Vagina (tissue), 2 donors: ENCODE measurements at places on chromosomes 3 and 15.
A peak's percentile ranks its signal among the peaks of the same experiment; 100 is the strongest.

- no peak for DNase-seq
These were observed 7.3 kb downstream of the ALPK3 start for GRCh38 chr15:84824260-84825007.

- DNase-seq = no peak
These were observed 91.7 kb downstream of the CEMIP start for GRCh38 chr15:80870893-80871292.

- no peak for DNase-seq
These were observed 1.8 kb downstream of the HES1 start for GRCh38 chr3:194137506-194138474.

- DNase-seq = peak; percentile 94
These were observed 81.5 kb upstream of the RASGRF1 start for GRCh38 chr15:79172032-79172481.

- no peak for DNase-seq
These were observed 200.9 kb upstream of the EIF1B start for GRCh38 chr3:40108643-40109042.

DNA sequence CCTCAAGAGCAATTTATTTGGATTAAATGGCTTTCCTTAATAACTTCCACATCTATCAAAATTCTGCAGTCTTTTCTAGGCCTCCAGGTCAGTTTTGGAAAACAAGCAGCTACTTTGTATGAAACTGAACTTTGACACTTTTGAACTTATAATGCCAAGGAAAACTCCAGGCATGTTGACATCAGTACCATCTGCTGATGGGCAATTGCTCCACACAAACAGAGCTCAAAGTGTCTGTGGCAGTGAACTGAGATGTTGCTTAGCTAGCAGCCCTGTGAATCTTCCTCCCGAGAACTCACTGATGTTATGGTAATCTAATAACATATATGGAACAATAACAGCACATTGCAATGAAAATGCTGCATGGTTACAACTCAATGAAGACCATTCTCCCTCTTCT lies 250.2 kb downstream of the THRB start:
- DNase-seq = no peak

DNA sequence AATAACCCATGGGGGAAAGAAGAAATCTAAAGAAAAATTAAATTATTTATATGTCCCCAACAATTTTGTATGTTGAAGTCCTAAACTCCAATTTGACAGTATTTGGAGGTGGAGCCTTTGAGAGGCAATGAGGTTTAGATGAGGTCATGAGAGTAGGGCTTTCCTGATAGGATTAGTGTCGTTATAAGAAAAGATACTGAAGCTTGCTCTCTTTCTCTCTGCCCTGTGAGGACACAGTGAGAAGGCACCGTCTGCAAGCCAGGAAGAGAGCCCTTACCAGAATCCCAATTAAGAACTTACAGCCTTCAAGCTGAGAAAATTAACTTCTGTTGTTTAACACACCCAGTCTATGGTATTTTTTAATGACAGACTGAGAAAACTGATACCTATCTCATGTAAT lies 16.1 kb upstream of the OR5AC2 start:
- no peak for DNase-seq

DNA sequence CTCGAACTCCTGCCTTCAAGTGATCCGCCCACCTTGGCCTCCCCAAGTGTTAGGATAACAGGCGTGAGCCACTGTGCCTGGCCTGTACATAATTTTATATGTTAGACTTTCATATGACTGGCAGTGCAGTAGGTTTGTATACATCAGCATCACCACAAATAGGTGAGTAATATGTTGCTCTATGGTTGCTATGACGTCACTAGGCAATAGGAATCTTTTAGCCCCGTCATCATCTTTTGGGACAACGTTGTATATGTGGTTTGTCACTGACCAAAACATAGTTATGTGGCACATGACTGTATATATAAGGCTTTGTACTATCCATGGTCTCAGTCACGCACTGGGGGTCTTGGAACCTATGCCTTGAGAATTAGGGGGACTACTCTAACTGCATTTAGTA lies 17.0 kb upstream of the DNAJC19 start:
- DNase-seq = no peak

- no peak for DNase-seq
These were observed 31.4 kb upstream of the MGLL start for GRCh38 chr3:127853681-127854080.

GRCh38 chr15:62850791-62851291 lies 191.7 kb upstream of the TPM1 start:
- no peak for DNase-seq

GRCh38 chr3:159813822-159814531 lies 174.7 kb upstream of the IL12A start:
- DNase-seq = no peak

- DNase-seq = no peak
These were observed 198.8 kb upstream of the TGFBR2 start for GRCh38 chr3:30407651-30408050.

DNA sequence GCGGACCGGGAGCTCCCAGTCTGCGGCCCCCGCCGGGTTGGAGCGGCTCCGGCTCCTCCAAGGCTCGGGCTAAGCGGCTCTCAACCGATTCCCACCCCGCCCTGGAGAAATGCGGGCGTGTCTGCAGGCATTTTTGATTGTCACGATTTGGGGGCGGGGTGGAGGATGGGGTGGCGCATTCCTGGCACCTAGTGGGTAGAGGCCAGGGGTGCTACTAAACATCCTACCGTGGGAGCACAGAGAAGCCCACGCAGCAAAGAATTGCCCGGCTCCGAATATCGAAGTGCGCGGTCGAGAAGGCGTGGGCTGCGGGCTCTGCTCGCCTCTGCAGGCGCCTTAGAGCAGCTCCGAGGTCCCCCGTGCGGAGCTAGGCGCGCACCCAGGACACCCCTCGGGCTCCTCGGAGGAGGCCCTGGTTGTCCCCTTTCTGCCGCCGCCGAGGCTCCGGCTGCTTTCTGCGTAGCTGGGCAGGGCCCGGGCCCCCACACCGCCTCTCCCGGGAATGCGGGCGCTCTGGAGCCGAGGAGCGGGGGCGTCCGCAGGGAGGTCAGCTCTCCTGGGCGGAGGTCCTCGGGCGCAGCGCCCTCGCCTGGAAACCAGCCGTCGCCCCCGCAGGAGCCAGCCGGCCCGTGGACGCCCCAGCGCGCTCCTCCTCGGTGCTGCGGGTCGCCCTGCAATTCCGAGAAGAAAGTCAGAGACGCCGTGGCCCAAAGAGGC lies 16.5 kb upstream of the LAMP3 start:
- DNase-seq = no peak

DNA sequence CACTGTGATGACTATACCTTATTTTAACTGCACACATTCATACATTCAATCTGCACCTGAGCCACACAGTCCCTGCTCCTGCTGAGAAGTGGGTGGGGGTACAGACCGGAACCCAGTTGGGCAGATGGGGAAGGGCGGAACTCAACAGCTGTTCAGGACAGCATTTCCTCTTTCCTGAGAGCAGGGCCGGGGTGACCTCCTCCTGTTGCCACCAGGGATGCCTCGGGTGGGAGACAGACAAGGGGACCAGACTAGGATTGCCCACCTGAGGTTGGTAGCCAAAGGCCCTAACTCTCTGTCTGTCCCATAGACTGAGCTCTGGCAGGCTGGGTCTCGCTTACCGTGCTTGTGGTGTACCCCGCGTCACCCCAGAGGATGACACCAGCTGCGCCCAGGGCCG lies 3.9 kb downstream of the HYAL2 start:
- no peak for DNase-seq

- DNase-seq = no peak
These were observed 143.5 kb downstream of the GAP43 start for GRCh38 chr3:115766587-115767482.

DNA sequence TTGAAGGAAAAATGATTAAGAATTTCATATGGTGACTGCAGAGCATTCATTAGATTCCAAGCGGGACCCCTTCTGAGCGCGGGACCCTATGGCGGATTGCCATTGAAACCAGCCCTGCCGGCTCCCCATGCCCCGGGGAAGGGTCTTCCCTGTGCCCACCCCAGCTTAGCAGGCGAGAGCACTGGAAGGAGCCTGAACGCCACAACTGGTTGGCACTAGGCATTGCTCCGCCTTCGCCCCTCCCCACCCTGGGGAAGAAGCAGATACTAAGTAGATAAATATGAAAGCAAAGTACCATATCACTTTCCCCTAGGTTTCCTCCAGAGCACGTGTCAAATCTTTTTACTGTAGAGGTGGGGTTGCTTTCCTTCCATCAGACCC lies 70.7 kb downstream of the CYP19A1 start:
- DNase-seq = no peak

DNA sequence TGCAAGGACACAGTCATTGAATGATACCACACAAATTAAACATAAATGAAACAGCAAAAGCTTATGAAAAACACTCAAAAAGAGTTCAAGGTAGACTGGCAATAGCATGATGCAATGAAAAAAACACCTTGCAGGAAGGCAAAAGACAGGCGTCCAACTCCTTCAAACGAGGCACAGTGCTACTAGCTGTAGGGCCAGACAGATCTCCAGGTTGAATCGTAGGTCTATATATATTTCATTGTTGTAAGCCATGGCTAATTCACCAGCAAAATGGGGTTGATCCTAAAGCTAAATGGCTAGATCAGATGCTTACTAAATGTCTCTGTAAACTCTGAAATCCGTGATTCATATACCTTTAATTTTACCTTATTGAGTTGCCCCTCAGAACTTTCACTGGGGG lies 94.2 kb downstream of the THRB start:
- no peak for DNase-seq

DNA sequence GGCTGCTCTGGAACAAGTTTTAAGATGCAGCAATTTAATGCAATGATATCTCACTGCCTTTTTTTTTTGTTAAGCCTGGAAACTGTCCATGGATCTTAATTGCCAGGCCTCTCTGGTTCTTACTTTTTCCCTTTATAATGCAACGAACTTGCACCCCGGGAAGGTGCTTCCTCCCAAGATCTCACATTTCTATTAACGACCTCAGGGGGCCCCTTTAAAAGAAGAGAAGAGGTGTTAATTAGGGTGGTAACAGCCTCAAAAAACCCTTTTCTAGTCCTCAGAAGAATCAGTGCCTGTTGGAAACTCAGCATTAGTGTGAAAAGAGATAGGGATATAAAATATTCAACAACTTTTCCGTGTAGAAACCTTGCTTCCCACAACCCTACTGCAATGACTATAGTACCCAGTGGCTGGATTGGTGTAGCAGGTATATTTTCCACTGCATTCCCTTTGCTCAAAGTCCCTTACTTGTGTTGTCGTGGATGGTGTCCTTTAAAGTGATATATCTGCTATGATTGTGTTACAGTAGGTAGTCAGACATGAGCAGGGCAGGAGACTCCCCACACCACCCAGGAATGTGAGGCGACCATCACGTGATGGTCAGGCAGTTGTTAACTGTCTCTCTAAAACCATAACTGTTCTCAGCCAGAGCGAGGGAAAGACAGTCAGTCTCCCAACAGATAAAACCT lies 121.8 kb downstream of the CTNNB1 start:
- no peak for DNase-seq

- DNase-seq = no peak
These were observed 460.2 kb downstream of the OCA2 start for GRCh38 chr15:27638958-27639357.

- no peak for DNase-seq
These were observed 47.3 kb downstream of the QTRT2 start for GRCh38 chr3:114103858-114104257.

DNA sequence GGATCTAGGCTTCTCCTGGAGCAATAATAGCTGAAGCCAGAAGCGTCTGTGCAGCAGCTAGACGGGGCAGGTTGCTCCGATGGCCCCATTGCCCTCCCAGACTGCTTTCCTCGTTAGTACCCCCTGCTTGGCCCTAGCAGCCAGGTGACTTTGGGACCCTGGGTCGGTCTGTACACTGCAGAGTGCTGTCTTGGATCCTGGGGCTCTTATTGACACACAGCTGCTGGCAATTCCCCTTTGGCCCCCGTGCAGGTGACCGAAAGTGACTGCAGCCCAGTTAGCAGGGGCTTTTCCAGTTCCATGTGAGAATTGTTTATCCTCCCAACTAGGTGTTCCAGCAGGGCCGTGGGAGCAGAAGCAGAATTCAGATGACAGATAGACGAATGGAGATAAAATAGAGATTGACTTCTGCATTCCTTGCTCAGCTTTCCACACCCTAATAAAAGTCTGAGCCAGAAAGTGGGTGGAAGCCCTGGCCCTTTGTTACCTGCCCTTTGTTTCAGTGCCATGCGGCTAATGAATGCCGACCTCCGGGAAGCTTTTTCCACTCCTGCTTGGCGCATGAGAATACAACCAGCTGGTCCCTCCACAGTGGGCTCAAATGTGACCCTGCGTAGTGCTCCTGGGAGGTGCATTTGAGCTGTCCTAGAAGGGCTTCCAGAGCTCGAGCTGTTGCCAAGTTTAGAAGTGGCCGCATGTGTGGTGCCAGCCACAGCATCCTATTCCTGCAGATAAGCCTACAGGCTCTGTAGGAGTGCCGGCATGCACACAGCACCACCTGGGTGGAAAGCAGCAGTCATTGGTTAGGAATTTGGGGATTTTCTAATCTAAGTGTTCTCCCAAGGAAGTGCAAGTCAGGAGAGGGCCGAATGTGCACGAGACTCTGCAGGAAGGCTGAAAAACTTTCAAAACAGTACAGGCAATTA lies 94.4 kb downstream of the SLCO3A1 start:
- no peak for DNase-seq

- DNase-seq = no peak
These were observed 30.7 kb downstream of the NPTN start for GRCh38 chr15:73602446-73602843.

- DNase-seq = no peak
These were observed 58.5 kb upstream of the CTSH start for GRCh38 chr15:79003301-79003700.

GRCh38 chr3:46905213-46905560 lies 27.7 kb downstream of the PTH1R start:
- no peak for DNase-seq

- DNase-seq = no peak
These were observed 32.6 kb downstream of the EIF2AK4 start for GRCh38 chr15:39966521-39966920.

GRCh38 chr15:75554717-75555116 lies 24.4 kb downstream of the PTPN9 start:
- DNase-seq = no peak

- DNase-seq = no peak
These were observed 296.5 kb downstream of the SLC9A9 start for GRCh38 chr3:143551761-143552160.

DNA sequence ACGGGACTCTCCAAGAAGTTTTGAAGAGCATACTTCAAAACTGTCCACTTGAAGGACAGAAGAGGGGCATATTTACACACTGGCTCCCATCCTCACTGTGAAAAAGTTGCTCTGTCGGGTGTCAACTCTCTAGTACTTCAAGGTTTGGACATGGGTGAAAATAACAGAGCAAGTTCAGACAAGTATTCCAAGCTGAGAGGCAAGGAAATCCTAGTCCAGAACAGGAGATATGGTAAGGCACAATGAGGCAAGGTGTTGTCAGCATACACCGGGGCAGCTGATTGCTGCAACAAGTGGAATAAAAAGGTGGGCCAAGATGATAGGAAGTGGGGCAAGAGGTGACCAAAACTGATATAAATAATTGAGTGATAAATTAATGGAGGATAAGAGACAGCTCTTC lies 4.8 kb upstream of the TFDP2 start:
- DNase-seq = no peak
